Choroid plexus epithelial cell (primary cell): ENCODE measurements at places on chromosomes 2 and 18.

DNA sequence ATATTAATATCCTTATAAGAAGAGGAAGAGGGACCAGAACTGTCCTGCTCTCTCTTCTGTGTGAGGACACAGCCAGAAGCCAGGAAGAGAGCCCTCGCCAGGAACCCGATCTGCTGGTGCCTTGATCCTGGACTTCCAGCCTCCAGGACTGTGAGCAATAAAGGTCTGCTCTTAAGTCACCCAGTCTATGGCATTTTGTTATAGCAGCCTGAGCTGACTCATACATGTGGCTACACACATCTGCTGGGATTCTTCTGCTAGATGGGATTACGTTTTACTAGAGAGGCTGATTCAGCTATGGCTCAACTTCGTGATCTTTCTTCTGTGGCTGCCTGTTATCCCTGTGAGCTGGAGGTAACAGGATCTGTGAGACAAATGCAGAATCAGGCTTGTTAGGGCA is 29.6 kb downstream of the ARL4C start:
- DNase-seq = peak; percentile 63

DNA sequence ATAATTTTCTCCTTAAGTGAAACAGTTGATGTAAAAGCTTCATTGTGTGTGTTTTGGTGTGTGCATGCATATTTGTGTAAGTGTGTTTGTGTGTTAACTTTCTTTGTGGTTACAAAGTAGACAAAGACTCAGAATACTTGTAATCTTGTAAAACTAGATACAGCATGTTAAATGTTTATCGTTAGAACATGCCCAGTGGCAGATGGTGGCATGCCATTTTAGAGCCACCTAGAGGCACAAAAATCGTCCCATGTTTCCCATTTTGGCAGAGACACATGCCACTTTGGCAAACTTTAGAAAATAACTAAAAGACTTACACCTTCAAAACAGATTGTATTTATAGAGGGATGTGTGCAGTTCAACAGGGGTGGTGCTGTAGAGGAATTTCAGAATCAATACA is 224.1 kb downstream of the LRP1B start:
- no peak for DNase-seq

DNA sequence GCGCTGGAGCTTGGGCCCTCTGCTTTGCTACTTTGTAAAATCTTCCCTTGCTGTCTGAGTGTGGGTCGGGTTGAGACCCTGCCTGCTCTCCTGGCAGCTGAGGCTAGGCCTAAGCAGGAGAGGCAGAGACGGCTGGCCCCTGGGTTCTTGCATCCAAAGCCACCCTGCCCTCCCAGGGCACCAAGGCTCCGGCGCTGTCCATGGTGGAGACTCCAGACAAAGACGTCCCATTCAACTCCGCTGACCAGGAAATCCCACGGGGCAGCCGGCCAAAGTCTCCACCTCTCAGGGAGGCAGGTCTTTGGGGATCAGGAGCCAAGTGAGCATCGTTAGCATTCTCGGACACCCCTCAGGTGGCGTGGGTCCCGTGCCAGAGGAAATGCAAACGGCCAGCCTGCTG is 2.6 kb upstream of the PRLH start:
- DNase-seq = peak; percentile 50

DNA sequence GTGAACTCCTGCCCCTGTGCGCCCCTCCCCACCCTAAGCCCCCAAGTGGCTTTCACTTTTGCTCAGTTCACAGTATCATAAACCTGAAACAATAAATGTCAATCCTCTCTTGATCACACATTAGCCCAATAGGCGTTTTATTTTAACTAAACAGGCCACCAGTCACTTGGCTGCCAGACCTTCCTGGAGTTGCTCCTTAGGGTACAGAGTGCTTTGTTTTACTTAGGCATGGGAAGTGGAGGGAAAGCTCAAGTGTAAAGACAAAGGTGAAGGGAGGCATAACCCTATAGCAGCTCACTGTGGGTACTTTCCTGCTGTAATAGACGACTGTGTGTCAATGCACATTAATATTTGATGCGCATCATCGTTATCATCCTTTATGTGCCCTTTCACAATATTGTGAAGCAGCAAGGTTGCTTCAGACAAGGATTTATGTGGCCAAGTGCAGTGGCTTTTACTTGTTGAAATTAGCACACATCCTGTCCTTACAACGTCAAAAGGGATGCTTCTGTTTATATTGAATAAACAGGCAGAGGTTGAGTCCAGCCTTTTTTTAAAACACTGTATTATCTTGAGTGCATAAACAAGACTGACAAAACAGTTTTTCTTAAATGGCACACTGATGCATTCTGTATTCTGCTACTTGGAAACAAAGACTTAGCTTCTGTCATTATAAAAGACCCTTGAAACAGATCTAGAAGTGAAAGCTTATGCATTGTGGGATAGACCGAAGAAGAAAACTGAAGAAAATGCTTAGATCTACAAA is 168.5 kb downstream of the TMEFF2 start:
- peak; percentile 20 for DNase-seq

DNA sequence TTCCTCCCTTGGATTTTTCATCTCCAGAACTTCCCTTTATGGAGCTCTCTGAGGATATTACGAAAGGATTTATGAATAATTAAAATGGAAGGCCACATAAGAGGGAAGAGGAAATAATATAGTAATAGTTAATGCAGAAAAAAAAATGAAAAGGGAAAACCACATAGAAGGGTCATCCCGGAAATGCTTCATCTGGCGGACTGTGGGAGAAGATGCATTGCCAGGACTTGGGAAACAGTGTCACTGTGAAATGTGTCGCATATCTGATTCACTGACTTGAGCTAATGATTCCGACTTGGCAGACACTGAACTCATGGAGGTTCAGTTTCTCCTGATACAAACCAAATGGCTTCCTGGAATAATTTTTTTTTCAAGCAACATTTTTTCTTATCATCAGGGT is 129.9 kb upstream of the RMP24 start:
- DNase-seq = no peak

DNA sequence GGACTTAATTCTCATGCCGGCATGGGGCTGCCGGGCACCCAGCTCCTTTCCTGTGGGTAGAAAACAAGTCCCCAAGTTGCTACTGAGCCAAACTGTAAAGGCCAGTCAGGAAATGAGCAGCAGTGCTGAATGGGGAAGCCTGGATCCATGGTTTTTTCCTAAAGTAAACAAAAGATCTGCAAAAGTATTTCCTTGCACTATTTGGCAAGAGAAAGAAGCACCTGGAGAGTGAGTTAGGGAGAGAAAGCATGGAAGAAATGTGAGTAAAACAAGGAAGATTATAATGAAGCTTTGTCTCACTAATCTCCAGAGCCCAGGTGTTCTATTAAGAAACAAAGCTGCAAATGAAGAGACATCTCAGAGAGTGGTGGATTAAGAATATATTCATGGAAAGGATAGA is 117.6 kb downstream of the METTL8 start:
- no peak for DNase-seq

- no peak for DNase-seq
These were observed 24.6 kb downstream of the GPR55 start for GRCh38 chr2:230900336-230900995.
